ENCODE measurements at places on chromosomes 4 and X.

DNA sequence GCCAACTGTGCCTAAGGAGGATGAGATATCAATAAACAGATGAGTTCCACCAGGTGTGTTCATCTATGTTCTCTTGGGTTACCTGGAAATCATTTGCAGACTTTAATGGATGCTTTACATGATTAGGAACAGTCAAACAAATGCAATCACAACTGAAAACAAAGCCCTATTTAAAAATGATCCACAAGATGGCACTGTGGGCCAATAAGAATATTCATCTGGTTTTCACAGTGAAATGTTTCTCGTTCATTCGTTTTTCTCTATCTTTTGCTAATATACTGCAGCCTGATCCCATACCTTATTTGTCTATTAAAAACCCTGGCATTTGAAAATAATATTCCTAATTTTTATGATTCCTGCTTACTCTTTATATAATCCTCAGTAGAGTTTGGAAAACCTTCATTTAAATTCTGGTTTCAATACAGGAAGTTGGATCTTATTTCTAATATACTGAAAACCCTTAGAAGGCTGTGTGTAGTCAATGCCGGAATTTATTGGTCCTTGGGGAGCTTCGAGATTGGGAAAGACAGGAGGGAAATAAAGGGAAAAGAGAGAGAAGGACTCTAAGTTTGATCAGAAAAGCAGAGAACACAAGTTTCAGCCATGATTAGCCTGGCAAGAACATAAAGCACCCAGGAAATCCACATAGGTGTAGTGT, 63.8 kb upstream of the TAPT1 start:
- no peak for DNase-seq

DNA sequence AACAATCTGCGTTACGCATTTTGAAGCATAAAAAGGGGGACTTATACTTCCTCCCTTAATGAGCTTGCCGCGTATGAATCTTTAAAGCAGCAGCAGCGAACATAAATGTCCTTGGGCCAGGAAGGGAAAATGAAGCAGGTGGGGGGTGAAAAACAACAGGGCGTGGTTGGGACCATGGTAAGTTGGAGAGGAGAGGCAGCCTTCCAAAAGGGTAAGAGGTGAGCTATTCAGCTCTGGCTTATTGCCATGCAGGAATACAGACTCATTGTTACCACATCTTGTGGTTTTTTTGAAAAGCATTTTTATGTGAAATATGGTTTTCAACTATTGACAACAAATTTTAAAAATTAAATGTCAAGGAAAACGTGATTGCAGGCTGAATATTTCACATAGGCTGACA, 710.7 kb upstream of the FAM241A start:
- DNase-seq: no peak

DNA sequence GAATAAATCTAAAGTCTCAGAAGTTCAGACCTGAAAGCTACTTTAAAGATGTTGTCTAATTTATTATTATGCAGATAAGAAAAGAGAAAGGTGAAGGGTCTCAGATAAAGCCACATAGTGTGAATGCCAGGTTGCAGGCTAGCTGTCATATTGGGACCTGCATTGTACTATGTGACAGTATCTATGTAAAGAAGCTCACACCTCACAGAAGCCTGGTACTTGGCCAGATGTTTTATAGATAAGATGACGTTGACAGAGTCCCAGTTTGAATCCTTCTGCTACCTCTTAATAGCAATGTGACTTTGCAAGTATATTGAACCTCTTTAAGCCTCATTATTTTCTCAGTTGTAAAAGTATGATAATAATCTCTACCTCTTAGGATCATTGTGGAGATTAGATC, 227.0 kb downstream of the SPRY1 start:
- DNase-seq: no peak

GRCh38 chr4:54941994-54942552, 183.3 kb downstream of the KDR start:
- DNase-seq: peak; percentile 6

DNA sequence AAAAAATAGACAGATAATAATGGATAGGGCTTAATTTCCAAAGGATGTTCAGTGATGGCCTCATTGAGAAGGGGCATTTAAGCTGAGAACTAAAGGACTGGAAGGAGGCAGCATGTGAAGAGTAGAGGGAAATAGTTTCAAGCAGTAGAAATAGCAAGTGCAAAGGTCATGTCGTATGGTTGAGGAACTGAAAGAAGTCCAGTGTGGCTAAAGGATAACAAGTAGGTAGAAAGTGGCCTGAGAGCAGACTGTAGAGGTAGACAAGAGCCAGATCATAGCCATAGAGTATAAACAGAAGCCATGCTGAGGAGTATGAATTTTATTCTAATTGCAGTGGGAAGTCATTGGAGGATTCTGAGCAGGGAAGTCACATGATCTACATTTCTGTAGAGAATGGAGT, 72.3 kb downstream of the GRIA3 start:
- no peak for DNase-seq

- no peak for DNase-seq
Observed at GRCh38 chrX:7235071-7235470, 87.1 kb upstream of the PUDP start.

GRCh38 chrX:111520506-111520905, 9.1 kb downstream of the SERTM2 start:
- no peak for DNase-seq

DNA sequence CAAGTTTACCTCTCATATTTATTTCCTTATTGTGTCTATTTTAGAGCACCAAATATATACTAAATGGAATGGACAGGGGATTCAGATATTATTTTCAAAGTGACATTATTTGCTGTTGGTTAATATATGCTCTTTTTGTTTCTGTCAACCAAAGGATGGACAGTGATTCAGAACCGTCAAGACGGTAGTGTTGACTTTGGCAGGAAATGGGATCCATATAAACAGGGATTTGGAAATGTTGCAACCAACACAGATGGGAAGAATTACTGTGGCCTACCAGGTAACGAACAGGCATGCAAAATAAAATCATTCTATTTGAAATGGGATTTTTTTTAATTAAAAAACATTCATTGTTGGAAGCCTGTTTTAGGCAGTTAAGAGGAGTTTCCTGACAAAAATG, 6.2 kb downstream of the FGB start:
- DNase-seq: no peak

DNA sequence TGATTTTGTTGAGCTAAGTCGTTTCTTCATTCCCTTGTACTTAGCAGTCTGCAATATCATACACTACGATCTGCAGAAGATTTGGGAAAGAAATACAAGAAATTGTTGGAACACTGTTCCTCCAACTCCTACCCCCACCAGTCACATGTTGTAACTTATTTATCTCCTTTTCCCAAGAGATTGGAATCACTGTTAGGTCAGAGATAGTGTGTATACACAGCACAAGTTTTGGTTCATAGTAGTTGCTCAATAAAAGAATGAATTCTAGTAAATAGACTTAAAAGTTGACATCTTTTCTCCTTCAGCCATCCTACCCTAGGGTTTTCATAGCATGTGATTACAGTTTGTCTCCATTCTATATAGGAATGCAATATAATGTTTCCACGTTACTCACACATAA, 68.8 kb downstream of the ARFIP1 start:
- no peak for DNase-seq

DNA sequence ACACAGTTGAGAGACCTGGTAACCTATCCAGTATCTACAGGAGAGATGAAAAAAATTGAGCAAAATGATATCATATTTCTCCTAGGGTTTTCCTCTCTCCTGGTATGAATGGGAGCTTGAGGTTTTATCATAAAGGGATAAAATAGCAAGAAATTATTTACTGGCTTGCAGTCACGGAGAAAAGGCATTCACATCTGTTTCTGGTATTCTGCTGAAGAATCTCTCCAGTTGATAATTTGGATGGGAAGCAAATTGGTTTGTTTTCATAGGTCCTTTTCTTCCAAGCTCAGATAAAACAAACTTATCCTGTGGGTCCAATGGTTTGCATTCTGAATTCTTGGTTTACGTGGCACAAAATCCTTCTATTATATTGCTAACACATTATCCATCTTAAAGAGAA, 83.1 kb upstream of the GYPA start:
- DNase-seq: no peak

DNA sequence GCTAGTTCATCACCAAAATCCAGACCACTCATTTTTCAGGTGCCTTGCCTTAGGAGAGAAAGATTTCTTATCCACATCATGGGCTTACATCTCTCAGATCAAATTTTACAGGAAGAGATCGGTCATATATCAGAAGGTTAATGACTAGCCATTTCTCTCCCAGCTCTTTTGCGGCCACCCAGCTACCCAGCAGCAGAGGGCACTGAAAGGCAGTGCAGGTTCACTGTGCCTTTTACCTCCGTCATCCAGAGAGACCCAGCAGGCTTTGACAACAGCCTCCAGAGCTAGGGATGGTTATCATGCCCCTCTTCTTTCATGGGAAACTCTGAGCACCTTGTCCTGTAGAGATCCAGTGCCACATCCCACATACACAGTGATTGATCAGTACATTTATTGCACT, 384.8 kb downstream of the AFF2 start:
- no peak for DNase-seq

GRCh38 chr4:147578051-147578476, 39.1 kb upstream of the TMEM184C start:
- DNase-seq: no peak

- DNase-seq: no peak
Observed at GRCh38 chr4:173398220-173398619, 696 bp downstream of the SCRG1 start.

DNA sequence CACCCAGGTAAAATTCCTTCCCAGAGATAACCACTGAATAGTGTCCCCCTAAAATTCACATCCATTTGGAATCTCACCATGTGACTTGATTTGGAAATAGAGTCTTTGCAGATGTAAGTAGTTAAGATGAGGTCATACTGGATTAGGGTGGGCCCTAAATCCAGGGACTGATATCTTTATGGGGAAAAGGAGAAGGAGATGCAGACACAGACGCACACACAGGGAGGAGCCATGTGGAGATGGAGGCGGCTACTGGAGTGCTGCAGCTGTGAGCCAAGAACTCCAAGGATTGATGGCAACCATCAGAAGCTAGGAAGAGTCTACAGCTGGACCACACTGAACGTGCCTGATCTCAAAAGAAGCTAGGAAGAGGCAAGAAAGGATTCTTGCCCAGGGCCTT, 96.6 kb upstream of the SRD5A3 start:
- DNase-seq: no peak

- peak; percentile 67 for DNase-seq
Observed at GRCh38 chr4:6926681-6927478, 17.3 kb downstream of the TBC1D14 start.

GRCh38 chr4:110730318-110730717, 107.4 kb upstream of the PITX2 start:
- DNase-seq: no peak

- DNase-seq: no peak
Observed at GRCh38 chr4:181502611-181503010, 740.6 kb upstream of the TENM3 start.

- DNase-seq: no peak
Observed at GRCh38 chr4:39427520-39428114, 20.9 kb downstream of the KLB start.

GRCh38 chr4:79445371-79445781, 37.3 kb upstream of the GK2 start:
- DNase-seq: no peak
